ENCODE measurements at places on chromosomes 7 and 10.

GRCh38 chr10:4260483-4261124, 475.6 kb upstream of the KLF6 start:
- DNase-seq: no peak

- no peak for DNase-seq
These were observed 72.6 kb downstream of the ST7 start for GRCh38 chr7:117025891-117026290.

GRCh38 chr10:112091703-112092102, 91.9 kb downstream of the GPAM start:
- DNase-seq: no peak

- no peak for DNase-seq
These were observed 2.3 kb upstream of the SLC16A9 start for GRCh38 chr10:59711871-59712494.

GRCh38 chr10:17877121-17877520, 68.0 kb downstream of the MRC1 start:
- DNase-seq: no peak
